Myometrial cell (primary cell): ENCODE measurements at places on chromosomes 7 and 10. TPM values are rescaled to one million over a fixed set of nuclear protein-coding genes. Genes with fewer than 3 reads are reported as not detected.

Gene TMEM184A
- total RNA-seq: 0.18 TPM in 1 of 2 replicates, not detected in the other

Gene ZNF365
- 1.2 and 2.7 TPM in 2 replicates for total RNA-seq

Gene RSU1
- 47.9 and 82.9 TPM in 2 replicates for total RNA-seq

Gene CPVL
- 2.6 TPM in 1 of 2 replicates, not detected in the other for total RNA-seq

Gene FRA10AC1
- 1.7 and 3.7 TPM in 2 replicates for total RNA-seq

Gene LRRN3
- 4.1 and 7.5 TPM in 2 replicates for total RNA-seq

Gene SMIM30
- total RNA-seq: 99.1 and 100 TPM in 2 replicates

Gene FRAT1
- total RNA-seq: 1.4 and 1.9 TPM in 2 replicates

Gene SBDS
- total RNA-seq: 73.8 and 95.9 TPM in 2 replicates

Gene NUPR2
- total RNA-seq: not detected in 2 replicates

Gene TBXAS1
- total RNA-seq: 3.5 and 11.5 TPM in 2 replicates
